GM03348 (cell line): ENCODE measurements at places on chromosomes 2 and 18.

DNA sequence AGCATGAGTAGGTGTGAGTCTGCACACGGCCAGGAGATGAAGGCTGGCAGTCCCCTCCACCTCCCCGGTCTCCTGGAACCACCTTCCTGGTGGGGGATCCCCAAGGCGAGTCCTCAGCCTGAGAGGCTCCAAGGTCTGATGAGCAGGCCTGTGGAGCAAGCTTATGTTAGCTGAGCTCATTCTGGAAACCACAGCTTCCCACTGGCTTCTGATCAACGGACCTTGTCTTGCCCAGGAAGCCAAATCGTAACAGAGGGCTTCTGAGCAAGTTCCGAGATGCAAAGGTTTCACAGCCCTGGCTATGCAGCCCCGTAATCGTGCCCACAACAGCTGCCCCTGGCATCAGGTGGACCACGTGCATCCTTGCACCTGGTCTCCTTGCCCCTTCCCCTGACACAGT, 28.8 kb upstream of the GPR55 start:
- DNase-seq, result no peak

DNA sequence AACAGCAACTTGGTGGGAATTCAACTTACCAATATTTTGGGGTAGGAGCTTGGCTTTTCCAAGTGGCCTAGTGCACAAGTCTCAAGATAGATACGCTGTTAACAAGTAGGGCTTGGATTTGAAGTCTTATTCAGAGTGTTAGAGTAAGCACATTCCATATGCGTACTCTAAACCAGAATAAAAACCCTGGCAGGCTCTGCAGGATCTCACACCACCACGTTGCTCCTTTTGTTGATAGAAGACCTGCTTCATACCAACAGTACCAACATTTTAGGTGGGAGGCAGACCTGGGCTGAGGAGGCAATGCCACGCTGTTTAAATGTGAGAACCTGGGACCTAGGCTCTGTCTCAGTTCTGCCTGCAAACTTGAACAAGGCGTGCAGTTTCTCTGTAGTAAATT, 214.0 kb downstream of the RNF144A start:
- no peak for DNase-seq

DNA sequence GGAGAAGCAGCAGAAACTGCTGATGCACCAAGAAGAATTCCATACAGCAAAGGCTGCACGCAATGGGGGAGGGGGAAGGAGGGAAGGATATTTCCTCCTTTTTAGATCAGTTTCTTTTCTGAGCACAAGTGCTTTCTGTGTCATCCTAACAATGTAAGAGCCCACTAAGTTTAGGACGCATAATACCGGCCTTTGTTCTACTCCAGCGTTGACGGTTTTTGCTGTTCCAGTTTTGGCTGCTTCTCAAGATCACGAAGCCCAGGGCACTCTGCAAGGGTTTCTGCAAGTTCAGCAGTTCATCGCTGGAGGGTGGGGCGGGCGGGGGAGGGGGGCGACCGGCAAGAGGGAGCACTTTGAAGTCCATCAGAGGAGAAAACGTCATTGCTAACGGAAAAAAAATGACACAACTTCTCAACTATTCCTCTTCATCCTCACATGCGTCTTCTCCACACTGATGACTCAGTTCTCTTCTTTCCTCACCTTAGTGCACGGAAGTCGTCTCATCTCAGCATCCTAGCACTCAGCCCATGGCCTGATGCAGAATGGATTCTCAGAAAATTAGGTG, 8.7 kb downstream of the FAM178B start:
- no peak for DNase-seq

- peak; percentile 69 for DNase-seq
Observed at GRCh38 chr2:222819722-222820333, 41.0 kb upstream of the ACSL3 start.

DNA sequence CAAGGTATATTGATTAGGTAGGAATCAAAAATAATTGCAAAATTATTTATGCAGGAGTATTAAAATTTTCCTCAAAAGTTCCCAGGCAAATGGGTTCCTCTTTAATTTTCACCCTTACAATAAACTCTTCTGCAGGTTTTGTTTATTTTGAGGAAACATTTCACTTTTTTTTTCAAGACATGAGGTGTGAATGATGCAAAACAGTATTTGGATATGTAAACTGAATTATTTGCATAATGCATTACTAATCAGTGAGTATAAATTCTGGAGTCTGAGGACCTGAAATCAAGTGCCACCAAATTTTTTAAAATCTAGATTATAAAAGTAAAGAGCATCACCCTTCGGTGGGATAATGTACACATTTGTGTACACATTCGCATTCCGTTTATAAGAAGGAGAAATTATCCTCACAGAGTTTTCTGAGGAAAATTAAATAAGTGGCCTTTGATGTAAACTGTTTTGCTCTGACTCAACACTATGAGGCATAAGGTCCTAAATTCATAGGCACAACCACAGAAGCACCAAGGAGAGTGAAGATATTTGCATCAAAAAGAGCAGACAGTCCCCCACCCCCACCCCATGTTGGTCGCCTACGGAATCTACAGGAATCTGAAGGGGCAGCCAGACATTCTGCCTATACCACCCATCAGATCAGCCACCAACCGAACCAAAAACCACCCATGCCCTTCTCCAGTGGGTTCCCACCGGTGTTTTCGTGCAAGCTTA, 33.1 kb downstream of the BCL11A start:
- no peak for DNase-seq

- peak; percentile 71 for DNase-seq
Observed at GRCh38 chr2:10584843-10585475, 104.8 kb downstream of the NOL10 start.

- no peak for DNase-seq
Observed at GRCh38 chr2:217797661-217798069, 205.1 kb downstream of the TNS1 start.

GRCh38 chr2:175035806-175036205, 30.6 kb upstream of the CHN1 start:
- no peak for DNase-seq

- no peak for DNase-seq
Observed at GRCh38 chr2:53210538-53210937, 557.1 kb upstream of the CHAC2 start.

GRCh38 chr2:227164763-227165291, 403 bp downstream of the COL4A3 start:
- DNase-seq, result peak; percentile 10

DNA sequence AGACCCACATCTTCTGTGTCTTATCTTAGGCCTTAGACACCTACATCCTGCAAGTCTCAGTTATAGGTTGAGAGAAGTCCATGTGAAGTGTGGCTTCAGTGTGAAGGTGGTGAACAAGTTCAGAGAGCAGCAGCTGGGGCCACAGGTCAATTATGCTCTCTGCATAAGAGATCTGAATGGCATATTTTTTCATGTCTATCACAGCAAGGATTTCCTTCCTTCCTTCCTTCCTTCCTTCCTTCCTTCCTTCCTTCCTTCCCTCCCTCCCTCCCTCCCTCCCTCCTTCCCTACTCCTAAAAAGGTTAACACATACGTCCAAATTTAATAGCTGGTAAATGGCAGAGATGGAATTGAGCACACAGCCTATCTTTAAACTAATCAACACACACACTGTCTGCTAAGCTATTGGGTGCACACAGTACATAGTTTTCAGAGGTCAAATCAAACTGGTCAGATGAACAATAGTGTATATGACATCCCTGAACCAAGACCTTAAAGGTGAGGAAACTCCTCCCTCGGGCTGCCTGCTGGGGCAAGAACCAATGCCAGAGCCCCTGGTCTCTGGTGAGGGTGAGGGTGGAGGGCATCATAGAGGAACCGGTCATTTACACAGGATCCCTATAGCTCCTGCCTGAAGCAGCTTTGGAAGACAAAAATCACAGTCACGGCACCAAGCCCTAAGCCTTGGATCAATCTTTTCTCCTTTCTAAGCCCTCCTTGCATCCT, 240.9 kb downstream of the ICOS start:
- no peak for DNase-seq

DNA sequence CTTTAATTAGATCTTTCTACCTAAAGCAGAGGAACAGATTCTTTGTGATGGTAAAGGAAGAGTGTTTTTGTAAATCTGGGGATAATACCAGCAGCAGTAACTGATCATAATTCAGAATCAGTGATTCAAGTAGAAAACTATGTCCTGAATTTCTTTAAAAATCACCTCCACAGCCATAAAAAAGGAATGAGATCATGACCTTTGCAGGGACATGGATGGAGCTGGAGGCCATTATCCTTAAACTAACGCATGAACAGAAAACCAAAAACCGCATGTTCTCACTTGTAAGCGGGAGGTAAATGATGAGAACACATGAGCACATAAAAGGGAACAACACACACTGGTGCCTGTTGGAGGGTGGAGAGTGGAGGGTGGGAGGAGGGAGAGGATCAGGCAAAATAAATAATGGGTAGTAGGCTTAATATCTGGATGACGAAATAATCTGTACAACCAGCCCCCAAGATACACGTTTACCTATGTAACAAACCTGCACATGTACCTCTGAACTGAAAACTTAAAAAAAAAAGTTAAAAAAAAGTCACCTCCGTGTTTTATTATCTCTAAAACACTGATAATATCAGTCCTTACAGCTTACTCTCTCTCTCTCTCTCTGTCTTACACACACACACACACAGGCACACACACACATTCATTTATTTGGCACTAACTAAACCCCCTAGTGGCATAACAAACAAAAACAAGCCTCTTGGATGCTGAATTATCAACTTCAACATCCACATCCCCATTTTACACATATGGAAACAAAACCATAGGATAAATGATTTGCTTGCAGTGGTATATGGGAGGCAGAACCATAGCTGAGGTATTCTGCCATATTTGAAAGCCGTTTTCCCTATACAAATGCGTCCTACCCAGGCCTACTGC, 1.4 kb downstream of the TM4SF20 start:
- DNase-seq, result no peak

- peak; percentile 2 for DNase-seq
Observed at GRCh38 chr2:240400371-240401161, 34.9 kb upstream of the GPC1 start.

DNA sequence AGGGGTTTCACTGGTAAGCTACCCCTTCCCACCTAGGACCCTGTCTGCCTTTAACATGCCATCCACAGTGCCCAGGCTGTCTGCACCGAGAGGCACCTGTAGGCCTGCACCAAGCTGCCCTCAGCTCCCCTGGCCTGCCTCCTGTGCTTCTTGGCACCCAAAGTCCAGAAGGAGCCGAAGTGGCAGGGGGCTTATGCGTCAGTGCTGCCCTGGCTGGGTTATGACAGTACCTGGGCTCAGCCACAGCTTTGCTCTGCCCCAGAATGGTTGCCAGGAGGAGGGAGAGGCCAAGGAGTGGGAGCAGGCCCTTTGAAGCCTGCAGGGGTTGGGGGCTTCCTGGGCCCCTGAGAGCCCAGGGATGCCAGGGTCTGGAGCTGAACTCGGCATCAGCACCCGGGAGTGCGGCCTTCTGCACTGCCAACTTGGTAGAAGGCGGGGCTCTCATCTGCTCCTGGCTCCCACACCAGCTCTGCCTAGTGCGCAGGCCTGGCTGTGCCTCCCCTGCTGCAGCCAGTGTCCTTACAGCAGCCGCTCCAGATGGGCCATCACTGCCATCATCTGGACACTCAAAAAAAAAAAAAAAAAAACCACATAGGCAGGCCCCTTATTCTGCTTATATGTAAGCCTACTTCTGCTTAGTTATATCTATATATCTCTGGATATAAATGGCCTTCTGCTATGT, 155.4 kb downstream of the THSD7B start:
- DNase-seq, result no peak

GRCh38 chr2:60148716-60149115, 404.7 kb downstream of the BCL11A start:
- DNase-seq, result no peak

- DNase-seq, result no peak
Observed at GRCh38 chr2:105791229-105791628, 46.5 kb downstream of the NCK2 start.

DNA sequence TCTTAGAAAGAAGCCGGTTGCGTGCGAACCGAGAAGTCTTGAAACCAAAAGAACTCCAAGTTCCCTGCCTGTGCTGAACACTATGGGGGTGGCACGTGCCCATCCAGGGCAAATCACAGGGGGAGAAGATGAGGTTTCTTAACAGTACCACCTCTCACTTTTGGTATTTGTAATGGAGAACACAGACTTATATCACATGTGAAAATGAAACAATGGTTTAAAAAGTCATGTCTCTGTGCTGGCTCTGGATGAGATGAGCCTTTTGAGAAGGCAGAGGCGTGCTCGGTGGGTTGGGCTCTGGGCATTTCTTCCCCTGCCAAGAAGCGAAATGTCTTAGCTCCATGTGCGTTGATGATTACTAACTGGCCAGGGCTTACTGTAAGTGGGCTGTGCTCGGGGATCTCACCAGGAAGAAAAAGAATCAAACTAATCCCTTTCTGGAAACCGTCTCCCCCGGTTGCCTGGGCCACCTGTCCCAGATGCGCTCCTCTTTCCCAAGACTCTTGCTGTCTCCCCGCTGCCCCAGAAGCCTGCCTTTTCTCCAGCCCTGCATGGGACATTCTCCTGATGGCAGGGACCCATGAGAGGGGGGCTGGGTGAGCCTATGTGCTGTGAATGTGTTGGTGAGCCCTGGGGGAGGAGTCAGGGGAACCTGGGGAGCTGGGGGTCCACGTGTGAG, 252.9 kb downstream of the PRKCE start:
- peak; percentile 61 for DNase-seq

- no peak for DNase-seq
Observed at GRCh38 chr2:217687771-217688170, 315.0 kb downstream of the TNS1 start.

DNA sequence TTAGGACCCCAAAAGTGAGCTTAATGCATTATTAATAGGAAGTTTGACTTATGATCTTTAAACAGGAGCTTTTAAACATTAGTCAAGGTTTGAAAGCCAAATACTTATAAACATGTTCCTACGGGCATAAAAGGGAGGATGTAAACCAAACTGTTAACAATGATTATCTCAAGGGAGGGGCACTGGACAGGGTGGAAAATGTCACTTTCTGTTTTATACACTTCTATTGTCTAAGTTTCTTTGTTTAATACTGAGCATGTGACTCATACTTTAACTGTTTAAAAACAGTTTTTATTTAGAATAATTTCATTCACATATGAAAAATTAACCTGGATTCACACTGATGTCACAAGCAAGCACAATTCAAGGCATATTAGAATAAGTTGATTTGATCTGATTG, 18.3 kb upstream of the ITGA6 start:
- DNase-seq, result no peak

DNA sequence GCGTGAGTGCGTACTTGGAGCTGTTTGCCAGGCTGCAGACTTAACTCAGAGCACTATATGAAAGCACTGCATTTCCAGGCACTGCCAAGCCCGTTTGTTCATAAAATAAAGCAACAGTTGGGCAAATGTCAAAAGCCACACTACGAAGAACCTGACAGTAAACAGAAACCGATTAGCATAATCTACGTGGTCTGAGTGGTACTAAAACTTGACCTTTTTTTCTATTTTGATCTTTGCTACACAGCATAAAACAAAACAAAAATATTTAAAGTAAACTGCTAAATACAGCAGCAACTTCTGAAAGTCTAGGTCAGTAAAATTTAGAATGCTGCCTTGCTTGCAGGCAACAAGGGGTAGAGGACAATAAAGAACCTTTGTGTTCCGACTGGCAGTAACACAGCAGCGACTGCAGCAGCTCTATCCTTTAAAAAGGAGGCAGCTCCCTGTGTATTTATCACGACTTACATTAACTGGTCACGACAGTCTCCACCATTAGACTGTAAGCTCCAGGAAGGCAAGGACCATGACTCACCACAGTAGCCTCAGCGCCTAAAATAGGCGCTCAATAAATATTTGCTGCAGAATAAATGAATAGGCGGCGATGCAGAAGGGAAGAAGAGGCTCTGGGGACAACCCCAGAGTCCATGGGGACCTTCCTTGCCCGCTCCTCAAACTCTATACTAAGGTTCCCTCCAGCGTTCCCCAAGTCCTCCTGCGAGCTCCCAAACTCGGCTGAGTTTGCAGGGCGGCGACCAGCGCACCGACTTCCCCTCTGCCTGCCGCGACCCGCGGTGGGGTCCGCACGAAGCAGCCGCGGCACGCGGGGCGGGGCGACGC, 902 bp downstream of the SS18 start:
- peak; percentile 7 for DNase-seq
